Skin of body (tissue), 3 donors: ENCODE measurements at places on chromosomes 4 and X.

GRCh38 chr4:32661229-32661628 lies 1941.1 kb downstream of the PCDH7 start:
- no peak for DNase-seq

DNA sequence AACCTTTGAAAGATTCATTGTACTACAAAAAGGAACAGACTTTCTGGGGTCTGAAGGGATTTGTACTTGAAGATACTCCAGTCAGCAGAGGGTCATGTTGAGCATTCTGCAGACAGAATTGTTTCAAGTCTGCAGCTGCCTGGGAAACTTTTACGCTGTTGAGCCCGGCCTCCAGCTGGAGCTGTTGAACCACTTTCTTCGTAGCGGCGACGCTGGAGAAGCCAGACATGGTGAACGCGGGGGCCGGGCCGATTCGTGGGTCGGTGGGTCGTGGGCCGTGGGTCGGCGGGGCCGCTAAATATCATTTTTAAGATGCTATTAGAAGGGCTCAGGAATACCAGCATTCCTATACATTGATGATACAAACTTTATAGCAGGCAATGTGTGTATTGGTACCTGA lies 12.0 kb upstream of the RTL9 start:
- DNase-seq: no peak

DNA sequence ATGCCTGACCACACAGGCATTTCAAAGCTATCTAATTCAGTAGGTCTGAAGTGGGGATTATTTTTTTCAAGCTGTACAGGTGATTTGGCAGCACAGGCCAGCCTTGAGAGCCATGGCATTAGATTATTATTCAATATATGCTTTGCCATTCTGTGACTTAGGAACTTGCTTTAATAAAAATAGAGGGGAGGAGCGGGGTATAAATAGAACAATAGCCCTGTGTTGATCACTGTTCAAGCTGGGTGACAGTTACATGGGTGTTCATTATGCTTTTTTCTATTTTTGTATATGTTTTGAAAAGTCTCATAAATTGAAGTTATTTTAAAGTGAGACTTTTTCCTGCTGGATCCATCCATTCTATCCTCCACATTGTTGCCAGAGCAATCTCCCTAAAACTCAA lies 20.3 kb downstream of the HUWE1 start:
- DNase-seq: no peak

DNA sequence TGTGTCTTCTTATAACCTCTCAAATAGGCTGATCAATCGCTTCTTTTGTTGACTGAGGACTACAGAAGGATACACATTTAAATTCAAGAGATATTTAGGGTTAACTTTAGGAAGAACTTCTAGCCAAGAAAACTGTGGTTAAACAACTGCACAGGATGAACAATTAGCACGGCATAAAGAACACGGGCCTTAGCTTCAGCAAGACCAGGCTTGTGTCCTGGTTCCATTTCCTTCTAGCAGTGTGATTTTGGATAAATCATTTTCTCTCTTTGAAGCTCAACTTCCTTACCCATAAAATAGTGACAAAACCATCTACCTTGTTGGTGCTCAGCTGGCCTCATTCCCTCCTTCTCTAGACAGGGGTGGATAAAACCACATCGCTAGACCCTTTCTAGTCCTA lies 117.6 kb downstream of the TSPAN5 start:
- no peak for DNase-seq

- DNase-seq: no peak
Observed at GRCh38 chr4:127997534-127998388, 32.6 kb downstream of the ABHD18 start.

GRCh38 chr4:76673362-76673761 lies 224.6 kb downstream of the SOWAHB start:
- DNase-seq: no peak

DNA sequence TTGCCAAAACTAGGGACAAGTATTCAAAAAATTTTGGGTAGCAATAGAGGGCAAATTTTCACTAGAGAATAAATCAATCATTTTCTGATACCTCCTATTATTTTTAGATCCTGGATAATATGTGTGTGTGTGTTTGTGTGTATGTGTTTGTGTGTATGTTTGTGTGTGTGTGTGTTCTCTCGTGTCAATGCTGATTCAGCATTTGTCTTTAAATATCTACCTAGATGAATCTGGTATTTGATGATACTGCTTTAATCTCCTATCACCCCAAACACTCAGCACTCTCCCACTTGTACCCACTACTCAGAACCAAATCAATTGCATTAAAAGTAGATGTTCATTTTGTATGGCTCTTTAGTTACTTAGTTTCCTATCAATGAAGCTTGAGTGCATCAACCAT lies 101.3 kb upstream of the NPFFR2 start:
- no peak for DNase-seq

- no peak for DNase-seq
Observed at GRCh38 chr4:83316459-83317165, 18.0 kb downstream of the HPSE start.

DNA sequence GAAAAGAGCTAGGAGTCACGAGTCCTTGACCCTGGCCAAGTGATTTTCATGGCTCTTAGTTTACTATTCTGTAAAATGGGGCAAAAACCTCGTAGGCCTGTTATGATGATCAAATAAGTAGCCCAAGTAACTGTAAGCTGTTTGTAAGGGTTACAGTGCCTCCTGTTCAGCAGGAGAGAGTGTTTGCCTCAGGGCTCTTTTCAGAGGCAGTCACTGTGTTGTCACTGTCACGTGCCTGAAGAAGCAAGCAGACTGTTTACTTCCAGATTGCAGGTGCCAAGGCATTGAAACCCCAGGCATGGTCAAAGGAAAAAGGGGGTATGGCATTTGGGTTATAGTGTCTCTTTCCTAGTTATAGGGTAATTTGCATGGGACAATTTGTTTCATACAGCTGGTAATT lies 4.5 kb downstream of the RAB39B start:
- DNase-seq: no peak

DNA sequence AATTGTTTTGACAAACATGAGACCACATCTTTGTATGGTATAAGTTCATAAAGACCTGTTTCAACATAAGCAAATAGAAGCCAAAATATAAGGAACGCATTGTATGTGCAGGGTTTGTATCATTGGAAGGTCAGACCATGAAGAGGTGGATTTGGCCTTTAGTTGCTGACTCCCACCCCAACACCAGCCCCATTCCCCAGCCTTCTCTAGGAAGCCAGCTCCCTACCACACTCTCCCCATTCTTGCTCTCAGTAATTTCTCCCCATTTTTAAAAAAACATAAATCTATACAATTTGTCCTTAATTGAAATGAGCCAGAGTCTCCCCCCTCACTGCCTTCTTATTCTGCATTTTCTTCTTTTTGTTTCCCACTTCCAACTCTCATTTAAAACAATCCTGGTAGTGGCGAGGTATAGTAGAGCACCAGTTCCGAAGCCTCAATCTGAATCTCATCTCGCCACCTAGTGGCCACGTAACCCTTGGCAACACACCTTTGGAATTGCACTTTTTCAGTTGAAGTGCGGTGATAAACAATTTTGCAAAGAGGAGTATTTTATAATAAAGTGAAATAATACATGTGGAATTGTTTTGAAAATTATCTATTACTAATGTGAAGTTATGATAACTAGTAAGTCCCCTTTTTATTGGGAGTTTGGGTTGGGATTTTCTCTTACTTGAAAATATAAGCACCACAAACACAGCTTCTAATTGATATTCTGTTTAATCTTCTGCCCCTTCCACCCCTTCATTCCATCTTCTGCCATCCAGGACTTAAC lies 126.6 kb downstream of the ASB9 start:
- DNase-seq: peak; percentile 4

DNA sequence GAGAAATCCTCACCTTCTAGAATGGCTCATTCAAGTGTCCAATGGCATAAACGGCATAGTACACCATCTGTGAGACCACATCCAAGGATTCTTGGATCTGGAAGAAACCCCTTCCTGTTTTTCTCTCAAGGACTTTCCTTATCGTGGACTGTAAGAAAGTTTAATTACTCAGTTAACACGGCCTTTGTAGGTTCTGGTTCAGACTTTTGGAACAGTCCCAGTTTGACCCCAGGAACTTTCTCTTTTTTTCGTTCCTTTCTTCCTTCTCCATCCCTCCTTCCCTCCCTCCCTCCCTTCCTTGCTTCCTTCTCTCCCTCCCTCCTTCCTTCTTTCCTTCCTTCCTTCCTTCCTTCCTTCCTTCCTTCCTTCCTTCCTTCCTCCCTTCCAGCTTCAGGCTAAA lies 343.5 kb upstream of the SMIM31 start:
- no peak for DNase-seq

DNA sequence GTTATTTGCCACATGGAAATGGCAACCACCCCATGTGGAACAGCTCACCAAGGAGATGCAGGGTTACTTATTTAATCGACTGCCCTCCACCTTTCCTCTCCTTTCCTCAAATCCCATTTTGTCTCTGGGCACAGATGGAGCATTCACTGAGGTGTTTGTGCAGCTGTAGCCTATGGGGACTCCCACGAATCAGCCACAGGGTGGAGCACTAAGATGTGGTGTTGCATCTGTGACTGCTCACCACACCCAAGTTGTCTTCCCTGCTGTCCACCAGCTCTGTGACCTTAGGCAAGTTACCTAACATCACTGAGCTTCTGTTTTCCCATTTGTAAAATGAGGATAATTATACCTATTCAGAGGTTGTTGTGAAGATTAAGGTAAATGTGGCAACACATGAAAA lies 252.4 kb upstream of the CPEB2 start:
- DNase-seq: no peak

GRCh38 chr4:21685911-21686310 lies 262.7 kb downstream of the KCNIP4 start:
- DNase-seq: no peak

DNA sequence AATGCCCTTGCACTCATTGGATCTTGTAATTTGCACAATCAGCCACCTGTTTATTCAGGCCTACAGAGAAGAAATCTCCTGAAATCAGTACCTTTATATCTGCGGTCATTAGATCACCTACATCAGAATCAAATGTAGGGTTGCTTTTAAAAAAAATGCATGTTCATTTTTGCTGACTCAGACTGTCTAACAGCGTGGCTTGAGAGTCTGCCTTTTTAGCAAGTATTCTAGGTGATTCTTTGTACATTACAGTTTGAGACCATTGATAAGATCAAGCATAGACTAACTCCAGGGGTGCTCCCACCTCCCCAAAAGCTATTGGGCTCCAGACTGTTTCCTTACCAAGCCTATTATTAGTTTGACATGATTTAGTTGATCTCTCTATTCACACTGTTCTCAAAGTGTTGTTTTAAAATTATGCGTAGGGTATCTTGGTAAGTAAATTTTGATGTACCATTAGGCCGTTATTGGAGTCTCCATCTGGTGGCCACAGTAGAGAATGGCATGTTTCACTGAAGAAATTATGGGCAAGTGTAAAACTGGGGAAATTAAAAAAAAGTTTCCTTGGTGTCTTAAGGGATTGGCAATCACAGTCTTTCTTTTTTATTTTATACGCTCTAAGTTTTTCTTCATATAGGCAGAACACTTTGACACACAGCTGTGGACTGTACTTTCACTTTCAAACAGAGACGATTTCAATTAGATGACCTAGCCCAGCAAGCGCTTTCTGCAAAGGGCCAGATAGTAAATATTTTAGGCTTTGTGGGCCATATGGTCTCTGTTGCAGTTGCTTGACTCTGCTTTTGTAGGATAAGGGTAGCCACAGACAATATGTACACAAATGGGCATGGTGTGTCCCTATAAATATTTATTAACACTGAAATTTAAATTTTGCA lies 33.7 kb upstream of the MSL3 start:
- DNase-seq: peak; percentile 22

DNA sequence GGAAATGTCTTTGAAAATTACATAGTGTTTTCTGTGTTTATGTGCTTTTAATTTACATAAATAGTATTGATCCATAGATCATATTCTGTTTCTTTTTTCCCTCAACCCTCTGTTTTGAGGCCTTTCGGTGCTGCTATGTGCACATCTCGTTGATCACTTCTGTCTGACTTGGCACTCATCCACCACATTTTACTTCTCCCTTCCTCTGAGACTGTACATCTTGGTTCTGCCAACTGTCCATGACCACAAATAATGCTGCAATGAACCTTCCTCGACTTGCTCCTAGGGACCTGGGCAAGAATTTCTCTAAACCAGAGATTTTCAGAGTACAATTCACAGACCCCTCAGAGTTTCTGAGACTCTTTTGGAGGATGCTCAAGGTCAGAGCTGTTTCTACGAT lies 74.4 kb downstream of the RTL5 start:
- DNase-seq: no peak

GRCh38 chr4:101439926-101440325 lies 92.6 kb upstream of the PPP3CA start:
- no peak for DNase-seq

DNA sequence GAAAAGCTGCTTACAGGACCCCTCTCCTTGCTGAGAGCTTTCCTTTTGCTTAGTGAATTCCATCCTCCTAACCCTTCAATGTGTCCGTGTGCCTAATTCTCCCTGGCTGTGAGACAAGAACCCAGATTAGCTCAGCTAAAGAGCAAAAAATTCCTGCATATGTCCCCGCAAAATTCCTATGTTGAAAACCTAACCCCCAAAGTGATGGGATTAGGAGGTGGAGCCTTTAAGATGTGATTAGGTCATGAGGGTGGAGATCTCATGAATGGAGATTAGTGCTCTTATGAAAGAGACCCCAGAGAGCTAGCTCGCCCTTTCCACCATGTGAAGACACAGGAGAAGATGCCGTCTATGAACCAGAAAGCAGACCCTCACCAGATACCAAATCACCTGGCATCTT lies 503.0 kb upstream of the DIAPH2 start:
- no peak for DNase-seq

- no peak for DNase-seq
Observed at GRCh38 chrX:46577221-46578005, 3.8 kb downstream of the CHST7 start.

- DNase-seq: peak; percentile 79
Observed at GRCh38 chr4:8403173-8403753, 37.3 kb downstream of the ACOX3 start.

GRCh38 chrX:113289503-113289902 lies 448.9 kb upstream of the AMOT start:
- no peak for DNase-seq

DNA sequence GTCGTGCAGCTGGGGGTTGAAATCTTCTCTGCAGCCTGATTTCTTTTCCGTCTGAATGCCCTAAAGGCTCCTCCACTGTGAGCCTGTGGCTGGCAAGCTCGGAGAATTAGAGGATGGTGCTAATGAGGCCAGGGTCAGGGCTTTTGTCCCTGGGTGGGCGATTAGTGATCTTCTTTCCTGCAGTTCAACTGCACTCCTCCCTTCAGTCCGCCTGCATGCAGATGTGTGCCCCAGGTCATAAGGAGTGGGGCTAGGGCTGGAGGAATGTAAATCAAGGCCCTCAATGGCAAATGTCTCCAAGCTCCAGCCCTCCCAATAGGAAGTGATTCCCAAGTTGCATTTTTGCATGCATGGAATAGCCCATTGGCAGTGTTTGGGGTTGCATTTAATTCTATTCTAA lies 405.0 kb downstream of the AFF2 start:
- DNase-seq: no peak

DNA sequence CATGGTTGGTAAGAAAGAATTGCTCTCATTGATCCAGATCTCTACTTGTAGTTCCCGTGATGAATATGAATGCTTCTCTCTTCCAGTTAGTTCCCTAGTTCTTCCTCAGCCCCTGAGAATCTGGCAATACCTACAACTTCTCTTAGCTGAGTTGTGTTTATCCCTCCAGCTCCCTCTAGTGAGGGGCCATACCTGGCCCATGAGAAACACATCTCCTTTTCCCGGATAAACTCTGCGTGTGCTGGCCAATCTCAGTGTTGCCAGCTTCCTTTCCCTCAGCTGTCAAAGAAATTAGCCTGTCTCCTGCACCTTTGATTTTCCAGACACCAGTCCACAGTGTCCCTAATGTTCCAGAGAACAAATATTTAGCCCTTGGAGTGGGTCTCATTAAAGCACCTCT lies 5.7 kb downstream of the CBLL2 start:
- no peak for DNase-seq
